A549 treated with CORT108297 at 1 μM for 4 hours (cell line): ENCODE measurements at places on chromosomes 4 and X. TPM values are rescaled to one million over a fixed set of nuclear protein-coding genes. Genes with fewer than 3 reads are reported as not detected.

VCX gene
- total RNA-seq, result not detected in 5 replicates

DCK gene
- 15.8 to 22.8 TPM (median 20.2 TPM) in 5 replicates for total RNA-seq

DCLK2 gene
- 9.0 to 11.1 TPM (median 9.3 TPM) in 5 replicates for total RNA-seq

TMPRSS11A gene
- total RNA-seq, result not detected in 5 replicates

MAGEA6 gene
- total RNA-seq, result 10.5 to 13.7 TPM (median 12.9 TPM) in 5 replicates

SH3RF1 gene
- total RNA-seq, result 8.8 to 11.5 TPM (median 10.7 TPM) in 5 replicates

CNGA1 gene
- 0.08 to 0.12 TPM in 2 of 5 replicates, not detected in the others for total RNA-seq

DMP1 gene
- not detected in 5 replicates for total RNA-seq

CDKL2 gene
- 0.58 to 0.84 TPM (median 0.69 TPM) in 5 replicates for total RNA-seq

MMRN1 gene
- not detected in 5 replicates for total RNA-seq

ELMOD2 gene
- total RNA-seq, result 8.1 to 11.2 TPM (median 9.7 TPM) in 5 replicates

RBMXL3 gene
- total RNA-seq, result not detected in 5 replicates

SLC25A5 gene
- 720 to 781 TPM (median 771 TPM) in 5 replicates for total RNA-seq

MAGEC2 gene
- not detected in 5 replicates for total RNA-seq
